ENCODE measurements at places on chromosomes 11 and 22. TPM values are rescaled to one million over a fixed set of nuclear protein-coding genes. Genes with fewer than 3 reads are reported as not detected.

Gene SCUBE2
- 6.6 TPM for total RNA-seq

DNA sequence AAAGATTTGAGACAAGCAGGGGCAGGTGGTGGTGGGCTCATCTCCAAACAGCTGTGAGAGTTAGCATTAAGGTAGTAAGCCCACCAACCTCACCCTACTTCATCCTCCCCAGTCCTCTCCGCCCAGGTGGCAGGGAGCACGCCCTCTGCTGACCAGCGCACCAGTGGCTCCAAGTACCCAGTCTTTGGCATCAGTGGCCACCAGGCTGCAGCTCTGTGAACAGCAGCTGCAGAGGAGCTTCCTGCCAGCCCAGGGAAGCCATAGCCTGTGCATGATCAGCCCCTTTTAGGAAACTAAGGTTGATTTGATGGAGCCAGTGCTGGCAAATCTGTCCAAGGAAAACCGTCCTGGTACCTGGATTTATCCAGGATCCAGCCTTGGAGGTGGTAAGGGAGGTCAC, 21.7 kb downstream of the CAVIN3 start:
- no peaks in the 10 kb centered on the region for H3K36me3 ChIP-seq
- no peaks in the 10 kb centered on the region for H3K4me1 ChIP-seq
- DNase-seq, result peak; percentile 75
- H3K27me3 ChIP-seq, result no peaks in the 10 kb centered on the region

DNA sequence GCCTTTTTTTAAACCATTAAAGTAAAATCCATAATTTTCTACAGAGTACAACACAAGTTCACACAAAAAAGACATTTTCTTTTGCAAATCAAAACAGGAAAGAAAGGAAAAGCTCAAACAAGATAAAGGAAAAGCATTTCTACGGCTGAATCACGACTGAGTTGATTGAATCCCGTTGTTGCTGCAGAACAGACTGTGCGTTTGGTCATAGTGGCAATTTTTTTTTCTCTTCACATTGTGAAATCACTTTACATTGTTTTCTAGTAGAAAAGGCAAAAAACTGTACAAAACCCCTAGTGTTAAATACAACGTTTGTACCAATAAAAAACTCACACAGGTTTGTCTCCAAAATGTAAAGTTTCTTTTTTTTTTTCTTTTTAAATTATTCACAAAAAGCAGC, 17.3 kb upstream of the RAPSN start:
- no peak overlapping the region for H3K27ac ChIP-seq
- no peak overlapping the region for H3K4me3 ChIP-seq
- DNase-seq, result no peak
- H3K27me3 ChIP-seq, result no peaks in the 10 kb centered on the region
- peaks cover 5% of the 10 kb centered on the region for H3K36me3 ChIP-seq

- H3K27me3 ChIP-seq, result no peaks in the 10 kb centered on the region
- no peak for DNase-seq
- H3K36me3 ChIP-seq, result no peaks in the 10 kb centered on the region
- H3K4me1 ChIP-seq, result peaks cover 40% of the 10 kb centered on the region
These were observed 31.2 kb downstream of the MTMR3 start for GRCh38 chr22:29914165-29914564.

All from body of pancreas (tissue), 4 donors.